Stimulated activated CD4-positive, alpha-beta T cell treated with anti-CD3 and anti-CD28 coated beads, Interleukin-1b, Interleukin-23, amount 100 ng/mL, for 48 hours (primary cell): ENCODE measurements at places on chromosomes 4 and X.

- DNase-seq = peak; percentile 74
These were observed 41.3 kb upstream of the ATP6AP2 start for GRCh38 chrX:40539214-40540142.

GRCh38 chrX:153864561-153865320 is 21.2 kb downstream of the L1CAM start:
- no peak for DNase-seq

- DNase-seq = no peak
These were observed 64.6 kb upstream of the MTM1 start for GRCh38 chrX:150503898-150504219.

GRCh38 chrX:111624169-111624568 is 56.8 kb upstream of the ALG13 start:
- no peak for DNase-seq

GRCh38 chrX:69535661-69536060 is 31.5 kb downstream of the NALF2 start:
- no peak for DNase-seq

DNA sequence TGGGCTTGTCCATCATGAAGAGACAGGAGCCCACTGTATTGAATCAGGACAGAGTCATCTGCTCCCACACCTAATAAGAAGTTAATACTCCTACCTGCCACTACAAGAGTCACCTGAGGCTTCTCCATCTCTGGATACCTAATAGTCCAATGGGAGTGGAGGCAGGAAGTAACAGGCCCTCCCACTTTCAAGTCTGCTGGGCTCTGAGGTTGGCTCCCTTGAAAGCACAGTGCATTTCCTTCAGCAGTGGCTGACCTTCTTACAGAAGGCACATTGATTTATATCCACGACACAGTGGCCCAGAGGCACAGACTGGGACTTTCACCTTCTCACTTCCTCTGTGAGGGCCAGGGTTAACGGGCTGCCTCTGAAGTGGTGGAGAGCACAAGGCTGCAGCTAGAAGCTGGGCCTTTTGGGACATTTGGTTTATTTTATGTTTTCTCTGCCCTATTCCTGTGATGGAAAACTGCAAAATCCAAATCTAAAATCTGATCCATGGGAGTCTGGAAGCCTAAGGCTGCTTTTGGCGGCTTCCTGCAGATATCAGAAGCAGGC is 38.1 kb downstream of the FRG2 start:
- no peak for DNase-seq

DNA sequence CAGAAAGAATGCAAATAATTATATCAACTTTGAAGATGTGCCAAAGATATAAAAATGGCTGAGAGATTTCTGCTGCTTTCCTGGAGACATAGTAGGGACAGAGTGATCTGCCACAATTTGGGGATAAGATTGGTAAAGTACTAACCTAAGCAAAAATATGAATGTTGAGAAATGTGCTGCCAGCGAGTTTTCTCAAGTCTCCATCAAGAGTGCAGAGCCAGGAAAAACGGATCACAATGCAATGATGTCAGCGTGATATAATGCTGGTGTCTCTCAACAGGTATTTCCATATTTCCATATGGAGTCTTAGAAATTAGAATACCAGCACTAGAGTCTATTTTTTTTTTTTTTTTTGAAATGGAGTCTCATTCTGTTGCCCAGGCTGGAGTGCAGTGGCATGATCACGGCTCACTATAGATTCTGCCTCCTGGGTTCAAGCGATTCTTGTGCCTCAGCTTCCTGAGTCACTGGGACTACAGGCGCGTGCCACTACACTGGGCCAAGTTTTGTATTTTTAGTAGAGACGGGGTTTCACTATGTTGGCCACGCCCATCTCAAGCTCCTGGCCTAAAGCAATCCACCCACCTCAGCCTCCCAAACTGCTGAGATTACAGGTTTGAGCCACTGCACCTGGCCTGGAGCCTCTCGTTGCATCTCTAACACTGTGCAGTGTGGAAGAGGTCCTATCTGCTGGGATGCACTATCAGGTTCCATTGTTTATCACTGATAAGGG is 893.5 kb downstream of the TRIML1 start:
- DNase-seq = no peak

DNA sequence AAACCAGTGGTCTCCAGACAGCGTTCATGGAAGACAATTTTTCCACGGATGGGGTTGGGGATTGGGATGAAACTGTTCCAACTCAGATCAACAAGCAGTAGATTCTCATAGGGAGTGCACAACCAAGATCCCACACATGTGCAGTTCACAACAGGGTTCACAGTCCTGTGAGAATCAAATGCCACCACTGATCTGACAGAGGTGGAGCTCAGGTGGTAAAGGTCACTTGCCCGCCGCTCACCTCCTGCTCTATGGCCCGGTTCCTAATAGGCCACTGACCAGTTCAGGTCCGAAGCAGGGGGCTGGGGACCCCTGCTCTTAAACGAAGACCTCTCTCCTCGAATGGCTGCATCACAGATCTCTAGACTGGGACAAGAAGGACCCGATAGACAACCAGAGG is 4.4 kb downstream of the APBB2 start:
- no peak for DNase-seq

DNA sequence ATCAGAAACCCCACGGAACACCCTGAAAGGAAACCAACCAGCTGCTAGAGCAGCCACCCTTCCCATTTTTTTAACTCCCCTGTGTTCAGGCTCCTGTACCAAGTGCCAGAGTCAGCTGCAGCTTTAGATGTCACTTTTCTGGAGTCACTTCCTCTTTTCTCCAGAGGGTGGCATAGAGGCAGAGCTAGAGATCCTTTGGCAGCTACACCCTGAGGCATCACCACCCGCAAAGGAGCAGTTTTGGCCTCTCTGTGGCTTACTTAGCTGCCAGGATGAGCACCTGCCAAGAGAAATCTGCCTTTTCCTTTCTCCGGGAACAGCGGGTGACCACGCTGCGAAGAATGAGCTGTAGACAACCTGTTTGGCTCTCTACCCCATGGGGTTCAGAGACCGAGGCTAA is 58.0 kb upstream of the CHRDL1 start:
- DNase-seq = no peak

- DNase-seq = no peak
These were observed 243.6 kb downstream of the ANK2 start for GRCh38 chr4:113293043-113293560.

GRCh38 chr4:111650674-111651086 is 494.6 kb upstream of the FAM241A start:
- no peak for DNase-seq

- DNase-seq = no peak
These were observed 182.0 kb downstream of the ARHGAP24 start for GRCh38 chr4:85656759-85657505.

DNA sequence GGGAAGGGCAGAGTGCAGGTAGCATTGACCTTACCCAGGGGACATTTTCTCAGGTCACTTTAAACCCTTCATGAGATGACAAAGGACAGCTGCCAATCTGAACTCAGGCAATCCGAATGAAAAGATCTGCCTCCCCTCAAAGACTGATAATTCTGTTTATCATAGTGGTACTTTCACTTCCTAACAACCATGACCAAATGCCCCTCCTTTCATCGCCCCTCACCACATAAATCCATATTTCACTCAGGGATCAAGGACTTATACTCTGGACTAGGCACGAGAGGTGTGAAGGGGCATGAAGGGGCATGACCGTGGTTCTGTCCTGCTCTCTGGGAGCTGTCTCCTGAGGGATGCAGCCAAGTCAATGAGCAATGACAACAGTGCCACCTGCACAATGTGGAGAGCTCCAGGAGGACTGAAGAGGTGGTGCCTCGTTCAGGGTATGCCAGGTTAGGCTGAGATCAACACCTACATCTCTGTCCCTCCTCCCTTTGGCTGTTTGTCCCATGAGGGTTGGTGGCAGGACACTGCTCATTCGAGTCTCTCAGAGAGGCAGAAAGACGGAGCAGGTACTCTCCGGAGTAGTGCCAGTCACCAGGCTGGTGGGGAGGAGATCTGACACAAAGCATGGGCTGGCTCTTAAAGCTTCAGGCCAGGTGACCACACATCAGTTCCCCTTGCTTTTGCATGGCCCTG is 12.5 kb downstream of the HS3ST1 start:
- no peak for DNase-seq

- DNase-seq = no peak
These were observed 63.5 kb downstream of the ENOPH1 start for GRCh38 chr4:82493721-82494425.

- no peak for DNase-seq
These were observed 2.1 kb downstream of the PNMA6F start for GRCh38 chrX:153319295-153320046.

GRCh38 chr4:27009539-27009938 is 148.9 kb downstream of the STIM2 start:
- DNase-seq = no peak

- DNase-seq = no peak
These were observed 793 bp downstream of the TSPAN7 start for GRCh38 chrX:38561951-38562719.

DNA sequence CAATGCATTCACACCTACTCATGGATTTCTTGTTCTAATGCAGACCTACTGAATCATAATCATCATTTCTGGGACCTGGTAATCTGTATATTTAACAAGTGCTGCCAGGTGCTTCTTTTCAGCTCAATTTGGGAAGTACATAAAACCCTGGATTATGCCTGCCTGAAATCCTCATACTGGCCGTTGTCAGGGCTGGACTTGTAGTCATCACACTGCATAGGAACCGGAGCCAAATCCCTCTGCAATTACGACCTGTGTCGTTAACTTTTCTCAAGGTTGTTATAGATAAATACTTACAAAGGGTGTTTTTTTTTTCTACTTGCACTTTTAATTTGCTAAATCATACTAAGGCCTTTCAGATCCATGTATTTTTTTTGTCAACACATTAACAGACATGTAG is 294.9 kb upstream of the PRPS2 start:
- no peak for DNase-seq

DNA sequence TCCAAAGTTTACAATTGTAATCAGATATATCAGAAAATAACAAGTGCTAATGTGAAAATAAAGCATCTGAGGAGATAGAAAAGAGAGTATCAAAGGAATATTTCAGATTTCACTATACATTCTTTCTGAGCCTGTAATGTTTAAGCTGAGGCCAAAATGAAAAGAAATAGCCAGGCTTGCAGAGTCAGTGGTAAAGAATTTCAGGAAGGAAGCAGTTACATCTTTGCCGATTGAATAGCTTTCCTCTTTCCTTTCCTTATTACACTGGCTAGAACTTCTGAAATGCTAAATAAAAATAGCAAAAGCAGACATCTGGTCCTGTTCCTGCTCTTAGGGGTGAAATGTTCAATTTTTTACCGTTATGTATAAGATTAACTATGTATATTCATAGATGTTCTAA is 1441.6 kb upstream of the PCDH7 start:
- DNase-seq = no peak

DNA sequence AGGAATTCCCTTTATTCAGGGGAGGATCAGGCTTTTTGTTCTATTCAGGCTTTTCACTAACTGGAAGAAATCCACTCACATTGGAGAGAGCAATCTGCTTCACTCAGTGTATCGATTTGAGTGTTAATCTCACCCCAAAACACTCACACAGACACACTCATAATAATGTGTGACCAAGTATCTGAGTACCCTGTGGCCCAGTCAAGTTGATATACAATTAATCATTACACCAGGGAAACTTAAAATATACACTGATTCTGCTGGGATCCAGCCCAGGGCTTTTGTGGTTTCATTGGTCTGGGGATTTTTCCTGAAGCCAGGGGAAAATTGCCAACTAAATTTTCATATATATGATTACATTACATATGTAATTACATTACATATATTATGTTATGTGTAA is 44.0 kb upstream of the GATB start:
- DNase-seq = no peak

DNA sequence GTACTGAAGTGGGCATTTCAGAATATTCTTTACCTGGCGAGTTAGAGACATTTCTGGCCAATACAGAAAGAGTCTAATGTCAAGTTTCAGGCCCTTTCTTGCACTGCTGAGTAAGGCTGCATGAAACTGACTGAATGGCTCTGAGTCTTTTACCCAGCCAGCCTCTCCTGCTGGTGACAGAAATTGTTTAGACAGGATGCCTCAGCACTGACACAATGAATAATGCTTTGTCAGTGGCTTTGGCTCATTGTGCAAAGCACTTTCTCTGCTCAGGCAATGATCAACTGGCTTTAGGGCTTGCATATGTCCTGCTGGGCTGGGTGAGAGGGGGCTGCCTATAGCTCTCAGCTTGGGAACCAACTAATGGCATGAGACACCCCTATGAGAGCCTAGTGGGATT is 45.5 kb downstream of the CLNK start:
- DNase-seq = no peak

- DNase-seq = no peak
These were observed 10.7 kb upstream of the LRBA start for GRCh38 chr4:151025759-151026158.

DNA sequence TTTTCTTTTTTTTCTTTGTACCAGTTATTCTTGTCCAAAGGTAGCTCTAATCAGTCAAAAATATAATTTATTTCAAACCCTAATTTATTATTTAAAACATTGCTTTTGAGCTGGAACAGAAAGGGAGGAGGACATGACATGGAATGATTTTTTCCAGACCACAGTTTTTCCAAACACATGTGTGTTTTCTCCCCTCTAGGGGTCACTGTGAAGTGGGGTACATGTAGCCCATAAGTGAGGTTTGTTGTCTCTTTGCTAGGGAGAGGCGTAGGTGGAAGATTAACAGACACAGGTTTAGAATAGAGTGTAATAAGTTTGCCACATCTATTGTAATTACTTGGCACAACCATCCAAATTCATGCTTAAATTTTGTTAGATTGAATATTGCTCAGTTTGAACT is 83.0 kb downstream of the TNIP2 start:
- no peak for DNase-seq
